ENCODE measurements at places on chromosomes 11 and 22. TPM values are rescaled to one million over a fixed set of nuclear protein-coding genes. Genes with fewer than 3 reads are reported as not detected.

BCO2 gene
- 30.8 TPM for total RNA-seq

GRM5 gene
- 0.08 TPM for total RNA-seq

CABP4 gene
- not detected for total RNA-seq

DNA sequence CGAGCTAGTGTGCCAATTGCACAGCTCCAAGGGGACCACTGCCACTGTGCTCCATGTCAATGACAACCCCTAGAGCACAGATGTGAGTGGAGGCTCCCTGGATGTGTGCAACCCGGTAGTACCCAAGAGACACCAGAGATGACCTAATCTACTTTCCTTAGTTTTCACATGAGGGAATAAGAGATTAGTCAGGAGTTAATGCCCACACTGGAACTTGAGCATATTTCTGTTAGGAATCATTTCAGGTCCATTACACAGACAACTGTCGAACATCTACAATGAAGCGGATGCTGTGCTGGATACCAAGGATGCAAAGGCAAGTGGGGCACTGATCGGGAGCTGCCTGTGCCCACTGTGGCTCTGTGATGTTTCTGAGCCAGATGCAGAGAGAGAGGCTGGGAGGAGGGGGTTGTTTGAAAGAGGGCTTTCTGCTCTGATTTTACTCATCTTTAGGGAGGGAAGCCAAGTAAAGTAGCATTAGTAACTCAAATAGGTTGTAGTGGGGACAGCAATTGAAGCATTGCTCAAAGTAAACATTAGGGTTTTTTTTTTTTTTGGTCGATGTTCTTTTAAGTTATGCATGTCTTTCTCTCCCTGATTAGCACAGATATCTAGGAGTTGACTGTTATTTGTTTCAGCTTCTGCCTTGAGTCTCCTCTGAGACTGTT is 82.5 kb upstream of the SORL1-AS1 start:
- DNase-seq: no peak

- peak; percentile 19 for DNase-seq
Observed at GRCh38 chr22:20918663-20919218, 1.5 kb downstream of the CRKL start.

Measured in hepatocyte (in vitro differentiated cells).